ENCODE measurements at places on chromosomes 11 and 22.

- no peak for DNase-seq
Observed at GRCh38 chr11:79201677-79202347, 239.0 kb downstream of the TENM4 start.

DNA sequence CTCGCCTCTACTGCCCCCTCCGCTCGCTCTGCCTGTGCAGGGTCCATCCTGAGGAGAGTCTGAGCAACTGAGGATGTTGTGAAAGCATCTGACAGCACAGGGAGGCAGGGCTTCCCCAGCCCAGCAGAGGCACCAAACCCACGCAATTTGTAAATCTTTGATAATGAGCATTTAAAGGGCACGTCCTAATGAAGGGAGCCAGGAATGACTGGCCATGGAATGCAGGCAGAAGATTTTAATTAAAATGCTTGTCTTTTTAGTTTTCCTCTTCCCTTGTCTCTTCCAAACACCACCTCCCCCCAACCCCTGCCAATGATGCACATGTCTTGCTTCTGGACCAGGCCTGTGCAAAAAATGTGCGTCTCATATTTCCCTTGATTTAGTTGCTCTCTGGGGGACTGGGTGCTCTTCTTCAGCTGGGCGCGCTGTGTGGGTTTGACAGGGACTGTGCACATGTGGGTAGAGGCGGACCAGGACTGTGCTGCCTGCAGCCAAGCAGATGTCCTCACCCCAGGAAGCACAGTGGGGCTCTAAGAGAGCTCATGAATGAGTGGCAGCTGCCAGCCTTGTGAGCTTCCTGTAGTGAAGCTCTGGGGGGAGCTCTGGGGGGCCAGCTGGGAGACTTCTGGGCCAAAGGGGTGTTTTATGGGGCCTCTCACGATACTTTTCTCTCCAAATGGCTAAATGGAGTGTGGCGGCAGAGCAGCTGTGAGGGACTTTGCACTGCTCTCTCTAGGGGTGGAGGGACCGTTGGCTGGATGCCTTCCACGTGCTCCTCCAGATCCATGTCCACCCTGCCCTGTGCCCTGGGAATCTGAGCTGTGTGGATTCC, 273.5 kb downstream of the ST3GAL4 start:
- no peak for DNase-seq

- peak; percentile 93 for DNase-seq
Observed at GRCh38 chr11:18277565-18278271, 11.7 kb downstream of the SAA1 start.

GRCh38 chr11:70488171-70488703, 89.9 kb downstream of the CTTN start:
- DNase-seq = no peak

DNA sequence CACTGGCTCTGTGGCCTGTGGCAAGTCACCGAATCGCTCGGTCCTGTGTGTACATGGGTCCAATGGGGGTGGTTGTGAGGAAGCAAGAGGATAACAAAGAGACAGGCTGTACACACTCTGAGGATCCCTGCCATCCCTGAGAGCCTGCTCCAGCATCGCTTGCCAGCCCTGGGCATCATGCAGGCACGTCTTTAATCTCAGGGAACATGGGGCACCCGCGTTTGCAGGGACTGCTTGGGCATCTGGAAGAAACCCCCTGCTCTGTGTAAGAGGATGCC, 1.3 kb upstream of the C1QTNF5 start:
- no peak for DNase-seq

- DNase-seq = no peak
Observed at GRCh38 chr22:27224485-27225374, 567.3 kb downstream of the MIAT start.

GRCh38 chr11:129574431-129574830, 198.8 kb downstream of the BARX2 start:
- DNase-seq = no peak

DNA sequence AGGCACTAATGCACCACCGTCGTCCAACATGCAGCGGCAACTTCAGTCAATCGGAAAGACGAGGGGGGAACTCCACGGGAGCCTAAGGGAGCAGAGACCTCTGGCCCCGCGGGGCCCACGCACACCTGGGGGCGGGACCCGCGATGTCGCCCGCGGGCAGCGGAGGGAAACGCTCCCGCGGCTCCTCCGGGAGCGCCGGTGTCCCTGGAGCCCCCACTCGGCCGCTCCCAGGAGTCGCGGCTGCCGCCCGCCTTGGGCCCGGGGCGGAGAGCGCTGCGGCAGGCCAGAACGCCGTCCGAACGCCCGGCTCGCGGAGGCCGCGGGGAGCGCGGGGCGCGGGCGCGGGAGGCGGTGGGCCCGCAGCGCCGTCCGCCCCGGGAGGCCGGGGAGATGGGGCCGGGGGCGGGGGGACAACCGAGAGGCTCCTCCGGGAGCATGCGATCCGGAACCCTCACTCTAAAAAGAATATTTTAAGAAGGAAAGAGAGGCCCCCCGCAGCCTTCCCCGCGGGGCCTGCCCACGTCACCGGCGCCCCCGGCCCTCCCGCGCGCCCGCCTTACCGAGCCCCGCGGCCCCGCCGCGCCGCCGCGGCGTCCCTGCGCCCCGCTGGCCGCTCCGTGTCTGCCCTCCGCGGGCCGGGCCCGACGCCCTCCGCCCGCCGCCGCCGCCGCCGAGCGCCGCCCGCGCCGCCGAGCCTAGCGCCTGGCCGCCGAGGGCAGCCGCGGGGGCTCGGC, 86.6 kb upstream of the ARHGAP32 start:
- peak; percentile 36 for DNase-seq

DNA sequence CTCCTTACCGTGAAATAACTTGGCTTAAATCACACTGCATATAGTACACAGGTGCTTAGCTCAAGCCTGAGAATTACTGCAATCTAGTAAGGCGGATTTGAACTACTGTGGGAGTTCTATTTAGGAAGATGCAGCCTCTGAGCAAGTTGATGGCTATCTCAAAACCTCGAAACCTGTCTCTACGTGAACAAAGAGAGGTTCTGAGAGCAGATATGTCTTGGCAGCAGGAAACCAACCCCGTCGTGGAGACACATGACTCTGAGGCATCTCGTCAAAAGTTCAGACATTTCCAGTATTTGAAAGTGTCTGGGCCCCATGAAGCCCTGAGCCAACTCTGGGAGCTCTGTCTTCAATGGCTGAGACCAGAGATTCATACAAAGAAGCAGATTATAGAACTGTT, 5.9 kb downstream of the ZNF215 start:
- no peak for DNase-seq

DNA sequence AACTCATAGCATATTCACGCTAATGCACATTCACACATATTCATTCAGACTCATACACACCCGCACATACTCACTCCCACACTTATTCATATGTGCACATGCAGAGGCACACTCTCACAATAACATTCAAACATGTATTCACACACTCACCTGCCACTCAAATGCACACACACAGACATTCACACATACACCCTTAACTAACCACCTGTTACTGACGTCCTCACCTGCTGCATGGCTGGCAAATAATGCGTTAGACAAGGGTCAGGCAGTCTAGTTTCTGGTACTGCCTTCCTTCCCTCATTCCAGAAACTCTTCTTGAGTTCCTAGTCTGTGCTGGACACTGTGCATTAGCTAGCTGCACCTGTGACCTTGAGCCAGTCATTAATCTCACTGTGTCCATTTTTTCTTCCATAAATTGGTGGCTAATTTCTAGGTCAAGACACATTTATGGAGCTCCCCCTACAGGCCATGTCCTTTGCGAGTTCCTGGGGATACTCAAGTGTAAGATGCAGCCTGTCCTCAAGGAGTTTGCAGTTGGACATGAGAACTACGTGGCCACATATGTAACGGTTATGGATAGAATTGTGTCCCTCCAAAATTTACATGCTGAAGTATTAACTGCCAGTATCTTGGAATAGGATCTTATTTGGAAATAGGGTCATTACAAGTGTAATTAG, 34.5 kb upstream of the SEZ6L start:
- no peak for DNase-seq

GRCh38 chr11:330694-331357, 10.2 kb upstream of the IFITM3 start:
- no peak for DNase-seq

DNA sequence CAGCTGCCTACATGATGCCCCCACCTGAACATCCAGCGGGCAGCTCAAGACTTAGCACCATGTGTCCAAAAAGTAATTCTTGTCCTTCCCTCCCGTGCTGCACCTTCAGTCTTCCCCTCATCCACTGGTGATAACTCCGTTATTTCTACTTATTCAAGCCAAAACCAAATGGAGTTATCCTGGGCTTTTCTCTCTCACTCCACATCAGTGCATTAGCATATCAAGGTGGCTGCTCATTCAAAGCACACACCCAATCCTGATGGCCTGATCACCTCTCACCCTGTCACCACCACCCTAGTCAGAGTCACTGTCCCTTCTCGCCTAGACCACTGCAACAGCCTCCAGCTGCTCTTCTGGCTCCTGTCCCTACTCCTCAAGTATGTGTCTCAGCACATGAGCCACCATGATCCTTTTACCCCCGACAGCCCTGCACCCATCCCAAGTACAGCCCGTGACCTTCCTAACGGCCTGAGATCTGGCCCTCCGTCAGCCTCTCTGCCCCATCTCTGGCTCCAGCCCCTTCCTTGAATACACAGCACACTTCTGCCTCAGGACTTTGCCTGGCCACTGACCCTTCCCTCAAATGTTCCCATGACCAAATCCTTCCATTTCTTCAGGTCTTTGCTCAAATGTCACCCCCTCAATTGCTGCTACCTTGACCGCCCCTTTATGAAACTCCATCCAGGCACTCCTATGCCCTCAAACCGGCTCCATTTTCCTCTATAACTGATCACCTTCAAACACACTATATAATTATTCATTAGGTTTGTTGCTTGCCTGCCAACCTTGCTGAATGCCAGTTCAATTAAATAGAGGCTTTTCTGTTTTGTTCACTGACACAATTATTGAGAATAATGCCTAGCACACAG, 19.7 kb upstream of the SLC25A1 start:
- no peak for DNase-seq

DNA sequence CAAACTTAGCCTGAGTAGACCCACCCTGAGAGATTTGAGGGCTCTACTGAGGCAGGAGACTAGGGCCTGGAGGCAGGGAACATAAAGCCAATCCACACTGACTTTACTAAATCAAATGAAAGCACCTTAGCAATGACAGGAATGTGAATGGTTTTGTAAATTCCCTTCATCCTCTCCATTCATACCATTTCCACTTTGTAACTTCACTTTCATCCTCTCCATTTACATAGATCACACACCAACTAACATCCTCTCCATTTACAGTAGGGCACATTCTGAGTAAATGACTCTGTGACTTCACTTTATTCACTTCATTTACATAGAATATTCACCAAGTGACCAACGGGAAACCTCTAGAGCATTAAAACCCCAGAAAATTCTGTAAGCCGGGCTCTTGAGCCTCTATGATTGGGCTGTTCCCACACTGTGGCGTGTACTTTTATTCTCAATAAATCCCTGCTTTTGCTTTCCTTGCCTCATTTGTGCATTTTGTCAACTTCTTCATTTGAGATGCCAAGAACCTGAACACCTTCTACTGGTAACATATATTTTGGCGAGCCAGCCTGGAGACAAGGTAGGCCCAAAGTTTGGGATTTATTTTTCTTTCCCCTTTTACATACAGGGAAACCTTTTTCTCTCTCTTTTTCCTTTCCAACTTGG, 82.9 kb downstream of the PIWIL4 start:
- DNase-seq = no peak

- DNase-seq = no peak
Observed at GRCh38 chr11:76620489-76620888, 50.1 kb downstream of the LRRC32 start.

GRCh38 chr11:83008581-83008923, 63.1 kb downstream of the RAB30 start:
- no peak for DNase-seq

DNA sequence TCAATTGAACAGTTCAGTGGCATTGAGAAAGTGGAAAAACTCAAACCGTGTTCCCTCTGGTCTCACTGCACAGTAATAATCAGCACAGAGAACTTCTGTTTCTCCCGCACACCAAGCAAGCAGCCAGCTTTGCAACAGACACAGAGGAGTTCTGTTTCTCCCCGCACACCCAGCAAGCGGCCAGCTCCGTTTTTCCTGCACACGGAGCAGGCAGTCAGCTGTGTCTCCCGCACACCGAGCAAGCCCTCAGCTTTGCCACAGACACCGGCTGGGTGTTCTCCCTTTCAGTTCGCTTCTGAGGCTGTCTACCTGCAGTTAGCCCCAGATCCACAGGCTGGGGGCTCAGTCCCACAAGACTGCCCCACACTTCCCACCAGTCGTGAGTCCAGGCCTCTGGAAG, 9.9 kb upstream of the TALDO1 start:
- no peak for DNase-seq

GRCh38 chr22:33519071-33519973, 401.0 kb downstream of the LARGE1 start:
- DNase-seq = peak; percentile 6

- DNase-seq = peak; percentile 93
Observed at GRCh38 chr11:75174781-75175370, 24.0 kb downstream of the SLCO2B1 start.

DNA sequence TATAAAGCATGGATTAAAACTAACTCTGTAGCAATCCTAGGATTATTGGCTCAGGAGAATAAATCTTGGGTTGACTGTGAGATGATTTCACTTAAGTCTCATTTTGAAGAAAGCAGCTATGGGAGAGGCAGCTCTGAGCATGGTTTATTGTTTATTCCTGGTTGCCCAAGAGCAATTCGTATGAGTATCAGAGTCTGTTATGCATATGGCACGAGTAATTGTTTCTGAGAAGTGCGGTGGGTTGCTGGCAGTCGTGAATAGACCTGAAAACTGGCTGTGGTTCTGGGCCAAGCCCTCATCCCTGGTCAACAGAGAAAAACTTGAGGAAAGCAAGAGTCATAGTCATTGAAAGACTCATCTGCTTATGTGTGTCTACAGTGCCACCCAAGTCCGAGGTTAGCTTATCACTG, 26.8 kb downstream of the DIXDC1 start:
- DNase-seq = no peak

GRCh38 chr22:37281195-37281594, 1.1 kb upstream of the CYTH4 start:
- DNase-seq = no peak

GRCh38 chr11:17645190-17645970, 74.0 kb upstream of the MYOD1 start:
- no peak for DNase-seq

DNA sequence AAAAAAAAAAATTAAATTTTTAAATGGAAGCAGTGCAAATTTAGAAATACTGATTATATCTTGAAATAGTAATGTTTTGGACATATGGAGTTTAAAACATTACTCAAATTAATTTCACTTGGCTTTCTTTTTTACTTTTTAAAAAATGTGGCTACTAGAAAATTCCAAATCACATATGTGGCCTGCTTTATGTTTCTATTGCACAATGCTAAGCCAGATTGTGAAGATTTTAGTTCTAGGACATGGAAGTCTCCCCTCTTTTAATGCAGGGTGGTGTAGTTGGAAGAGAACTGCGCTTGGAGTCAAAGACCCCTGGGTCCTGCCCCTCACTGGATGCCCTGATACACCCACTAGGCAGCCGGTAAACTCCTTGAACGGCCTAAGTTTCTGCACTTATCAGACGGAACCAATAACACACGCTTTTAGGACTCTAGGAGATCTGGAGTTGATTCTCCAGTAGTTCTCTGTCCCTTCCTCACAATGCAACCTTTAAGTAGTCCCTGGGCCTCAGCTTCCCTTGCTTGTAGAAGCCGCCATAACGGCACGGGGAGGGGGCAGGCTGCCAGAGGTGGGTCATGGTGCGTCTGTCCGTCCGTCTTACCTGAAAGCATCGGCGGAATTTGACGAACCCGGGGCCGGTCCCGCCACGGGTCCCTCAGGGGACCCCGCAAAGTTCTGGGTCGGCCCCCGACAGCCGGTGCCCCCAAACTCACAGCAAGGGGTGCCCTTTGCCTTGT, 505 bp downstream of the FAM227A start:
- DNase-seq = no peak

GRCh38 chr11:70421123-70421522, 22.8 kb downstream of the CTTN start:
- peak; percentile 31 for DNase-seq

GRCh38 chr11:360326-361280, 8.7 kb upstream of the B4GALNT4 start:
- DNase-seq = no peak

All from inflammatory macrophage treated with lipopolysaccharide for 4 hours (primary cell).